ENCODE measurements at places on chromosomes 2 and 18.

- DNase-seq, result no peak
Measured at GRCh38 chr2:69437751-69438154, 518 bp upstream of the NFU1 start.

- no peak for DNase-seq
Measured at GRCh38 chr2:100266126-100266525, 56.2 kb downstream of the LONRF2 start.

DNA sequence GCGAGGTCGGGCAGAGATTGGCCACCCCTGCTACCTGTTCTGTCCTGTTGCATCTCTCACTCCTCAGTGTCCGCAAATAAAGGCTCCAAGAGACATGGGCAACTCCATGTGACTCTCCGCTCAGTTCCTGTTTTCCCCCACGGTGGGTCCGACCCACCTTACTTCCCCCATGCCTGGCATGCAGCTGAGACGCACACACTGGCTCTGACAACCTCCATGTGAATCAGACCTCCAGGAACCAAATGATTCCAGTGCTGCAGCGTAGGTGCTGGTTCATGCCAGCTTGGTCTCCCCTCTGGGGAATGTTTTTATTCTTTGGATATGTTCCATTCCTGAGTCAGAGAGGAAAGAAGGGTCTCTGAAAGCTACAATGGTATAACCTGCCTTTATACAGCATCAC lies 221.5 kb downstream of the SH3RF3 start:
- no peak for DNase-seq

- no peak for DNase-seq
Measured at GRCh38 chr2:96264086-96264485, 1.7 kb downstream of the TMEM127 start.

- no peak for DNase-seq
Measured at GRCh38 chr18:63254716-63255399, 64.7 kb downstream of the BCL2 start.

DNA sequence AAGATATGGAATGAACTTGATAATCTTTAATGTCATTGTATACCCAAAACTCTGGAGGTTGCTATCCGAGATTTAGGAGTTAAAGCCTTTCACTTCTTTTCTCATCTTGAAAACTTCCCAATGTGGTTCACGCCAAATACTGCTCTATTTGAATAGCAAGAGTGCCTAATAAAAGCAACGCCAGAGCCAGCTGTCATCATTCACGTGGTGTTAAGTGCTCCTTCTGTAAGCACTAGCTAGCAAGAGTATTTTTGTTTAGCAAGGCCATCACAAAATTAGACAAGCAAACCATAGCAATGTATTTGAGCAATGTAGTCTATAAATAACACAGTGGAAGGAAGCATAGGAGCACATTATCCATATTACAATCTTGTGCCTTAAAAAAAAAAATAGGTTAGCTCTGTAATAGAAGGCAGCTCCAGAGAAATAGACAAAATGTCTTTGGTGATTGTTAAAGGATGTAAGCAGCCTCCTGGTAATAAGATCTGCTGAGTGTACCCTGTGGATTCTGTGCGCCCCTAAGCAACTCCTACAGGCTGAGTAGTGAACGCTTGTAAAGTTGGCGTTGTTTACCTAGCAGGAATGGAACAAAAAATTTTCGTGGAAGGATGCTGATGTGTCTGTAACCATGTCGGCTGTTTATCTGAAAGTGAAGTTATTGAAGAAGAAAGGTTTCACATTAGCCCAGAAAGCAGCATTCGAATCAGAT lies 518.0 kb downstream of the CNTNAP5 start:
- DNase-seq, result no peak

DNA sequence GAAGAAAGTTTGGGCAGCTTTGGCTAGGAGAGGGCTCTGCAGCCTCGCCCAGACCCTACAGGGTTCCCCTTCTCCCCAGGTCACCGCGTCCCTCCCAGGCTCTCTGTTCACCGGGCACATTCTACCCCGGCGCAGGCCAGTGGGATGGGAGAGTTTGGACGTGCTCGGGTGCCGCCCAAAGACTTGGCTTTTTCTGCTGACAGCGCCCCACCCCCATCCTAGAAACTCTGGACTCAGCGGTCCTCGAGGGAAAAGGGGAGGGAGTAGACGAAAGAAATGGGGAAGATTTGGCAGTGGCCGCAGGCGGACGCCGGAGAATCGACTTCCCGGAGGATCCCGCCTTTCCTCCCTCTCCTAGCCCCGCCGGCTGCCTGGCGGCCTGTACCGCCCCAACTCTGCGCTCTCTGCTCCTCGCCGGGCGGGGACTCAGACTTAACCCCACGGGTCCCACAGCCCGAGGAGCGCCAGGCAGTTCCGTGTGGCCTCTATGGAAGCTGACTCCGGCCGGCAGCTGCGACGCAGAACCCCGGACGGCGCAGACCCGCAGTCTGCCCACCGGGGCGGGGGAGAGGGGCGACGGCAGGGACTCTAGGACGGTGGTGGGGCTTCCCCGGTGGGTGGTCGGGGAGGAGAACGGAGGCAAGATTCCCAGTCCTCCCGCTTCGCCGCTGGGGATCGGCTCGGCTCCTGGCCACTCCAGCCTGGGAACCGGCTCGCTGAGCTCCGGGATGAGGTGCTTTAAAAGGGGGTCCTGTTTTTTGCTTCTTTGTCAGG lies 863 bp upstream of the SIX2 start:
- no peak for DNase-seq

GRCh38 chr2:74537140-74537539 lies 7.4 kb downstream of the HTRA2 start:
- DNase-seq, result no peak

DNA sequence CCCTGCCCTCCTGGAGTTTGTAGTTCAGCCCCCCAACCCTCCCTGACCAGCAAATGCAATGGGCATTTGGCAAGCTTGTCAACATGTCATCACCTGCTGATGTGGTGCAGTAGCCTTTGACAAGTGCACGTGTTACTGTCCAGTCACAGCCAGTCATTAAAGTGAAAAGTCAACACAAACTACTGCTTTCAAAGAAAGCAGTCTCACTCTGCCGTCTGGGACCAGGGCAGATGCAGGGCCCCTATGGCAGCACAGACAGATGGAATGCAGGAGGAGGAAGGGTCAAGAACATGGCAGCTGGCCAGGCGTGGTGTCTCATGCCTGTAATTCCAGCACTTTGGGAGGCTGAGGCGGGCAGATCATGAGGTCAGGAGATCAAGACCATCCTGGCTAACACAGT lies 222.4 kb upstream of the OSR1 start:
- DNase-seq, result no peak

All from GM20000 (cell line).